Fibroblast of mammary gland (primary cell): ENCODE measurements at places on chromosomes 13 and 19.
A peak's percentile ranks its signal among the peaks of the same experiment; 100 is the strongest.

DNA sequence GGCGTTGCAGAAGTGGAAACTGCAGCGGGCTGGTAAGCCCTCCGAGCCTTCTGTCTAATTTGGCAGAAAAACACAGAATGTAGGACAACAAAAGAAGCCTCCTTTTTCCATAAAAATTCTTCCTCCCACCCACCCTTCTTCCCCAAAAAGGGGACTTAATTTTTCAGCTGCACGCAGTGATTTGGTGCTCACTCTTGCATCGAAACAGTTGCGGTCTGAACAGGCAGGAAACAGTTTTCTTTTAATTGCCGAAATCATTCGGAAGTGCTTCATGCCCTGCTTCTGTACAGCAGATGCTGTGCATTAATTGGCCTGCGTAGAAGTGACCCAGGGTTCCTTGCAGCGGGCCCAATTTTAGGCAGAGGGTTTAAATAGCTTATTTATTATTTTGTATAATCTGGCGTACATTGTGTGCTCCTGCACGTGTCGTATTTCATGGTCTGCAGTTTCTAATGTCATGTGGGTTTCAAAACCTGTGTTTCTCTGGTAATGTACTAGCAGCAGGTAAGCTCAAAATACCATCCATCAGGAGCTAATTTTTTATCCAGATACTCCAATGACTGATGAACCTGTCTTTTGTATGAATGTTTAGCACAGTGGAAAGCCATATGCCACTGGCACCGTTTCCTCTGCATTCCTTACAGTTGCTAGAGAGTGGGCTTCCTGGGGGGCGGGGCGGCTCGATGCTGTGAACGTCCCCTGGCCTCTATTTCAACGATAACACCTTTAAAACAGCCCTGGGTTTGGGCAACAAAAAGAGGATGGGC is 66.6 kb downstream of the GGACT start:
- no peak for DNase-seq

GRCh38 chr19:54493967-54494585 is 8.6 kb upstream of the LAIR2 start:
- DNase-seq: no peak

- no peak for DNase-seq
These were observed 16.4 kb downstream of the FPR3 start for GRCh38 chr19:51811344-51811743.

GRCh38 chr13:36362914-36363313 is 16.7 kb upstream of the SPART start:
- DNase-seq: no peak

- peak; percentile 50 for DNase-seq
These were observed 28.2 kb upstream of the PSG7 start for GRCh38 chr19:42965176-42965575.

DNA sequence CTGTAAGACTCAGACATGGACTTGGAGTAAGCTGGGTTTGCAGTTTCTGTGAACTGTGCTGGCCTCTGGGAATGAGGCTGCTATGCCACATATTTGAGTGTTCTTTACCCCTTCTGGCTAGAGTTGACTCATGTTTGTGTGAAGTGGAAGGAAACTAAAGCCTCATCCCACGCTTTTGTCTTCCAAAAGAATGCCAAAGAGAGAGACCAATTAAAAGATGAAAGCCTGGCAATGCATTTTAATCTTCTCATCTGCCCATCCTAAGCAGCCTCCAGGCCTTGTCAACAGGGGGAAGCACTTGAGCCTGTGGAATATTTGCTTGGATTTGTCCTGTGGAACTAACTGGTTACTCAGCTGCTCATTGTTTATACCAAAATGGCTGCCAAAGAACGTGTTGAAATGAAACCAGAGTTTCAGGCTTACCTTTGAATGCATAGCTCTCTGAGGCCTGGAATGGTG is 49.1 kb downstream of the LMO7 start:
- peak; percentile 85 for DNase-seq

GRCh38 chr19:46426506-46427162 is 2.1 kb downstream of the PNMA8C start:
- DNase-seq: peak; percentile 78

DNA sequence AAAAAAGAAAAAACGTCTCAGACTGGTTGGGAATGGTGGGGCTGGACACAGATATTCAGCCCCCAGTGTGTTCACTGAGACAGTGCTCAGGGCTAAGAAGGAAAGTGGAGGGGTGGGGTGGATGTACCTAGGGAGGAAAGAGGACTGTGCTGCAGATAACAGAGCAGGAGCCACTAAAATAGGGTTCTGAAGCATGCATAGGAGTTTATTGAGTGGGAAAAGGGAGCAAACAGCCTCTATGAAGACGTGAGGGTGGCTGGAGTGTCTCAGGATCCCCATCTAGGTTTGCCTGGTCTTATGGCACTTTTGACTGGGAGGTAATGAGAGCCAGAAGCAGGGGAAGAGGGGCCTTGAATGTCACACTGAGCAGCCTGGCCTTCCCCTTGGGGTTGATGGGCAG is 3.4 kb downstream of the MEGF8 start:
- DNase-seq: no peak

DNA sequence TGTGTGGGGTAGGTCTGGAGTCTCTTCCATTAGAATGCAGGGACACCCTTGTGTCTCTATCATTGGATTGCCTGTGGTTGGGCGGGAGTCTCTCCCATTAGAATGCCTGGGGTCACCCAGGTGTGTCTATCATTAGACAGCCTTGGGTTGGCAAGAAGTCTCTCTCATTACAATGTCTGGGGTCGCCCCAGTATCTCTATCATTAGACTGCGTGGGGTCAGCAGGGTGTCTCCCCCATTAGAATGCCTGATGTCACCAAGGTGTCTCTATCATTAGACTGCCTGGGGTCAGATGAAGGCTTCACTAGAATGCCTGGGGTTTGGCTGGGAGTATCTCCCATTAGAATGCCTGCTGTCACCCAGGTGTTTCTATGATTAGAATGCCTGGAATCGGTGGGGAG is 1539.0 kb downstream of the UQCRFS1 start:
- no peak for DNase-seq

DNA sequence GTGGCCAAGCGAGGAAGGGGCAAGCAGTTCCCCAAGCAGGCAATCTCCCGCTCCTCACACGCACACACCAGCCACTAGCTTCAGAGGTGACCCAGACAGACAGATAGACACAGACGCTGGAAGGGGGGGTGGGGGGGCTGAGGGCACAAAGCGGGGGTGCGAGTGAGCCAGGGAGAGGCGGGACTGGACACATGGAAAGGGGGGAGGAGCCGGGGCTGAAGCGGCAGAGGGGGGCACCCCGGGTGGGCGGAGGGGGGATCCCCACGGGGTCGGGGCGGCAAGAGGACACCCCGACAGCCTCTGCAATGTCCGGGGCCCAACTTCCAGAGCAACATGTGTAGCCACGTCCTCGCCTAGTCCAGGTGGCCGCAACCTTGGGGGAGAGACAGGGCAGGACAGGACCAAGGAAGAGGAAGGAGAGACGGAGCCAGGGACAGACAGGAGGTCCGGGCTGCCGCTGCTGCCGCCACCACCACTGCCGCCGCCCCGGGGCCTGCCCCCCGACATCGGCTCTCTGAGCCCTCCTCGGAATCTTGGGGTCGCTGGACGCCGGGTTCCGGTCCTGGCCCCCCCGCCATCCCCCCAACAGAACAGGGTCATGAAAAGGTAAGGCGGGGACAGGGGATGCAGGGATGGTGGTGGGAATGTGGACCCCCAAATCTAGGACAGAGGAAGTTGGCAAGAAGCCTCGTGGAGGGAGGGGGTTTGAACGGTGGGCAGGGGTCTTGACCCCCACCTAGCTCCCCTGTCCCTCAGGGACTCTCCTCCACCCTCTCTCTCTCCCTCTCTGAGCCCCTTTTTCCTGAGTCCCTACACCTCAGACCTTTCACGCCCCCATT is 1.1 kb downstream of the GRIN2D start:
- DNase-seq: no peak

- no peak for DNase-seq
These were observed 50.6 kb upstream of the MTIF3 start for GRCh38 chr13:27500806-27501534.

- peak; percentile 84 for DNase-seq
These were observed at the start of gene MIDN for GRCh38 chr19:1248139-1248785. TSS of gene MIDN (plus strand) at chr19:1248583. CDS start at chr19:1250297, 1,714 bp downstream.

GRCh38 chr19:7739211-7739755 is 7.4 kb upstream of the CLEC4G start:
- no peak for DNase-seq

- DNase-seq: no peak
These were observed 88.4 kb upstream of the PCDH8 start for GRCh38 chr13:52936806-52937205.

- DNase-seq: no peak
These were observed 988.6 kb downstream of the PCDH17 start for GRCh38 chr13:58620176-58620575.

GRCh38 chr13:67713571-67713970 is 483.4 kb upstream of the PCDH9 start:
- no peak for DNase-seq

DNA sequence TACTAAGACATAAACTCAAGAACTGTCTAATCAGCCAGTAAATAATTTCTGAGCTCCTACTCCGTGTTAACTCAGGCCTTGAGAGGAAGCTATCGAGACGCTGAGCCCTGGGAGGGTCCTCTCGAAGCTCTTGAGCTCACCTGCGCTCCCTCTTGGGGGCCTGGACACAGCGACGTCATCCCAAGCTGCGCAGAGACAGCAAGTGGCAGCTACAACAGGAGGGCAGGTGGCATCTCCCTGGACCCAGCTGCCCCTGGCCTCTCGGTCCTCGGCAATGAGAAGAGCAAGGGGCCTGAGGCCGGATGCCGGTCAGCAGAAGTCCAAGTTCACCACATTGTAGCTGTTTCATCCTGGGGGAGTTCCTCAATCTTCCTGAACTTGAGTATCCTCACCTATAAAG is 30.5 kb upstream of the TUBGCP3 start:
- no peak for DNase-seq

GRCh38 chr19:32067685-32068084 is 277.7 kb upstream of the ZNF507 start:
- DNase-seq: no peak

DNA sequence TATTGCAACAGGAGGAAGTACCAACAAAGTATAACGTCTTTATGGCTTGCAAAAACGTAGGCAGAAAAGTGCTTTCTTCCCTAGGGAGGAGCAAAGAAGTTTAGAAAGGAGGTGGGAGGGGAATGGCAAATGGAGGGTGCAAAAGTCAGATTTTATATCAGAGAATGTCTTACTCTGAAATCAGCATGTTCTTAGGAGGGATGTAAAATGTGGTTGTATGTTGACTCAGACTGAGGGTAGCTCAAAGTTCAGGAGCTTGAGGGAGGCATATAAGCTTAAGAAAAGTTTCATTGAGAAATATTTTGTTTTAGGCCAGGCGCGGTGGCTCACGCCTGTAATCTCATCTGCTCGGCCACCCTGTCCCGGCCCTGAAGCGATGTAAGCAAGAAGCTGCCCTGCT is 1.7 kb downstream of the ZNF90 start:
- peak; percentile 15 for DNase-seq

GRCh38 chr13:98520674-98521449 is 56.0 kb downstream of the STK24 start:
- DNase-seq: no peak

DNA sequence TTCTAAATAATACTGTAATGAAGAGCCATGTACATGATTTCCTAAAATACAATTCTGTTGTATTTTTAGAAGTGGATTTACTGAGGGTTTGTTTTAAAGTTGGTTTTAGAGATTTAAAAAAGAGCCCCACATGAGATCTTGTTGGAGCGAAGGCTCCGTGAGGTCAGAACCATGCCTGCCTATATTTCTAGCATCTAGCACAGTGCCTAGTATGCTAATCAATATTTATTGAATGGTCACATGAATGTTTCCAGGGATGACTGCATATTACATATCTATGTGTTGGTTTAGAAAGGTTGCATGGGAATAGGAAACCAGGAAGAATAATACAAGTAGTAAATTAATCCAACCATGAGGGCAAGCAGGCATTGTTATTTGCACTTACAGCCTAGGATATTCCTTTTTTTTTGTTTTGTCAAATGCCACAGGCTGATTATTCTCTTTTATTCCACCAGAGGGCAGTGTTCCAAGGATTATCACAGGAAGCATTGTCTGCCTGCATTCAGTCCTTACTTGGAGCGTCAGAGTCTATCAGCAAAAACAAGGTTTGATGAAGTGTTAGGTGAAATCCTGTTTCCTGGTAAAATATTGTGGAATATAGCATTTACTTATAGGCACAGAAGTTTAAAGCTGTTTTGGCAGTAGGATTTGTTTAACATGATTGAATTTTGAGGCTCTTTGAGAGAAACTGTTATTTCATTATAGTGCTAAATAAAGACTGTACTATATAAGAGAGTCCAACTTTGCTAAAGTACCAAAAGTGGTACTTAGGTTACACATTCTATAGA is 46.8 kb downstream of the COG3 start:
- DNase-seq: peak; percentile 81

DNA sequence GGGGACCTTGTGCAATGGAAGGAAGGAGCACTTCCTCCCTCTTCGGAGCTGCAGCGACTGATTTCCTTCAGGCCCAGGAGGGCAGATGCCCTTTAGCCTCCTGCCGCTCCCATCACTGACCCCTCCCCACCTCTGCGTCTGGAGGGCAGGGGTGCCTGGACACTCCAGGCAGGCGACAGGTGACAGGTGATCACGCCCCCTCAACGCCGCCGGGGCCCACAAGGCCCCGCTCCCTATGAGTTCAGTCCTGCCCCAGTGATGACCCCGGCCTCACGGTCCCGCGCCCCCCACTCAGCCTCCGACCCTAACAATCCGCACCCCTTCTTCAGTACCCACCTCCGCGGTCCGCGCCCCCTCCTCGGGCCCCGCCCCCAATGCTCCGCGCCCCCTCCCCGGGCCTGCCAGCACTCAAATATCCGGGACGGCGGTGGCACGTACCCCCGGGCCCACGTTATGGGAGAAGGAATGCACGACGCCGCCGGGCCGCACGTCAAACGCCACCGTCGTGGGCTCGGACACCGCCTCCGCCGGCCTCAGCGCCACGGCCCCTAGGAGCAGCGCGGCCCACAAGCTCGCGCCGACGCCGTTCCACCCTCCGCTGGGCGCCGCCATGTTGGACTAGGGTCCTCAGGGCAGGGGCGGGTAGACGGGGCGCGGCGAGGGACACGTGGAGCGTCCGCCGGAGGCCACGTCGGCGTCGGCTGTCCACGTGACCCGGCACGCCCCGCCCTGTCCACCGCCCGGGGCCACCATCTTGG is at the start of gene MYDGF:
MYDGF (minus strand) TSS at position 620 of the 758 bp plus-strand sequence; CDS start at position 612, 8 bp downstream.
- peak; percentile 84 for DNase-seq

- DNase-seq: peak; percentile 23
These were observed 61.3 kb downstream of the CELF5 start for GRCh38 chr19:3285647-3286176.
